ENCODE measurements at places on chromosomes 13 and 19.

DNA sequence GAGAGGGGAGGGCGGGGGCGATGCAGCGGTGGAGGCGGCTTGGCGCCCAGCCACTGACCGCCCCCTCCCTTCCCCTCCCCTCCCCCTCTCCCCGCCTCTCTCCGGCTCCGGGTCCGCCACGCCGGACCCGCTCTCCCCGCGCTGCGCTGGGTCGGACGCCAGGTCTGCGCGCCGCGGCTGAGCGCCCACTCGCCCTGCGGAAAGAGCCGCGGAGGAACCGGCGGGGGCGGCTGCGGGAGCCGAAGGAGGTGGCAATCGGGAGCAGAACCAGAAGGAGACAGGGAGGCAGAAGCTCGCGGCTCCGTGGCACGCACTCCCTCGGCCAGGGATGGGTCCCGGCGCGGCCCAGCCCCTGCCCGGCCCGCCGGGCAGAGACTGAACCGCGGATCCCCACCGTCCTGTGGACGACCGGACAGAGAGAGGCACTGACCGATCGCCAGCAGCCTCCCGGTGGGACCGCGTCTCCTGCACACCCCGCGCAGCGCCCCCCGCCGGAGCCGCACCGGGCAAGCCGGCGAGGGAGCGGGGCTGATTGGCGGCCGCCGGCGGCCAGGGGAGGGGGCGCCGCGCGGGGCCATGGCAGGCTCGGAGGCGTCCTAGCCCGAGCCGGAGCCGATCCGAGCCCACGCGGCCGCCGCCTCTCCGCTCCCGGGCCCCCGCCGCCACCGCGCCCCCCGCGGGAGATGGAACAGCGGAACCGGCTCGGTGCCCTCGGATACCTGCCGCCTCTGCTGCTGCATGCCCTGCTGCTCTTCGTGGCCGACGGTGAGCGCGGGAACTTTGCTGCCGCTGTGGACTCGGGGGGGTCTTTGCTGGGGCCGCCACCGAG is at the start of gene VSTM2B:
Gene VSTM2B, plus strand, starts transcription at position 94 of the 829 bp plus-strand sequence. Its CDS starts 590 bp downstream, at position 684.
- DNase-seq: no peak

DNA sequence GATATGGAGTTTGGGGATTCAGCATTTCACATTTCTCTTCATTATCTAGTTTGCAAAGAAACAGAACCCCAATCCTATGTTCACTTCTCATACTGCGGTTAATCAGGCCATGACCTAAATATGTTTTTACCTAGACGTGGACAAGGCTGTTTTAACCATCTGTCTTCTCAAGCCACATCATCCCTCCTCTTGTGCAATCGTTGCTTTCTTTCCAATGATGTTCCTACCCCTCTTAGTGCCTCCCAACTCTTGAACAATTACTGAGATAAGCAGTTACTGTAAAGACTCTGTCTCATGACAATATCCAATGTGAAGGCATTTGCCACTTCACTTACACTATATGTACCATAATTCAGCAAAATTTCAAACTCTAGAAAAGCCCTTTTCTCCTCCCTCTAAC is 406.2 kb downstream of the LIG4 start:
- no peak for DNase-seq

DNA sequence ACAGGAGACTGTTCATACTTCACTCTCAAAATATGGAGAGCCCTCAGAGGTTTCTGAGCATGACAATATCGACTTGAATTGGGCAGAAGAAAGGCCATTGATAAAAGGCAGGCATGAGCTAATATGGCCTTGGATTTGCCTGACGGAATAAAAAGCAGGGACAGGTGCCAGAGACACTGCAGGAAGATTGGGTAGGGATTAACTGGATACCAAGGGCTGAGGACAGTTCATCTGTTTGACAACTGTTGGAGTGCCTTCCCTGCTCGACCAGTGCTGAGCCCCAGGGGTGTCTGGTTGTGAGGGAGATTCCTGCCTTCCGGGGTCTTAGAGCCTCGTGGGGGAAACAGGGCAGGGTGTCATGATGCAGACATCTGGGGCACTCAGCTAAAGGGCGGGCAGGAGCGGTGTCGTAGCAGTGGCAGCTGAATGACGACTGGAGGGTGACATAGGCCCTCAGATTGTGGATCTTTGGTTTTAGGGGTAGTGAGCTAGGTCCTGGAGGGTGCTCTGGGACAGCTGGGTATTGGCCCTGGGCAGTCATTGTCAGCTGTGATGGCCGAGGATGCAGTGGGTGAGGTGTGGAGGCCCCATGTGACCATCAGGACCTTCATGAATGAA is 12.3 kb downstream of the GATAD2A start:
- DNase-seq: no peak

GRCh38 chr13:33172911-33173310 is 112.6 kb downstream of the STARD13 start:
- DNase-seq: no peak

GRCh38 chr19:45918721-45919120 is 4.1 kb upstream of the NANOS2 start:
- no peak for DNase-seq

- no peak for DNase-seq
Measured at GRCh38 chr13:86892330-86892729, 778.8 kb upstream of the SLITRK5 start.

- DNase-seq: no peak
Measured at GRCh38 chr13:44762911-44763310, 186.8 kb upstream of the TSC22D1 start.

DNA sequence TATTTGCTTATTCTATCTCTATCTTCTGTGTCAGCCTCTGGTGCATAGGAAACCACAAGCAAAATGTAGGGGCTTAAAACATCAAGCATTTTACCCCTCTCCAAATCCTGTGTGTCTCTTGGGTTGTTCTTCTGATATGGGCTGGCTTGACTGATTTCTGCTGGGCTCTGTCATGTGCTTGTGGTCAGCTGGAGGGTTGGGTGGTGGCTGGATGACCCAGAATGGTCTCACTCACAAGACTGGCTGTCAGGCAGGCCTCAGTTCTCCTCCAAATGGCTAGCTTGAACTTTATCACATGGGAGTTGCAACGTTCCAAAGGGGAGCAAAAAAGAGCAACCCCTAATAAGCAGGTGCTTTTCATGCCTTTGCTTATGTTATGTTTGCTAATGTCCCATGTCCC is 9.6 kb upstream of the LYPD5 start:
- no peak for DNase-seq

DNA sequence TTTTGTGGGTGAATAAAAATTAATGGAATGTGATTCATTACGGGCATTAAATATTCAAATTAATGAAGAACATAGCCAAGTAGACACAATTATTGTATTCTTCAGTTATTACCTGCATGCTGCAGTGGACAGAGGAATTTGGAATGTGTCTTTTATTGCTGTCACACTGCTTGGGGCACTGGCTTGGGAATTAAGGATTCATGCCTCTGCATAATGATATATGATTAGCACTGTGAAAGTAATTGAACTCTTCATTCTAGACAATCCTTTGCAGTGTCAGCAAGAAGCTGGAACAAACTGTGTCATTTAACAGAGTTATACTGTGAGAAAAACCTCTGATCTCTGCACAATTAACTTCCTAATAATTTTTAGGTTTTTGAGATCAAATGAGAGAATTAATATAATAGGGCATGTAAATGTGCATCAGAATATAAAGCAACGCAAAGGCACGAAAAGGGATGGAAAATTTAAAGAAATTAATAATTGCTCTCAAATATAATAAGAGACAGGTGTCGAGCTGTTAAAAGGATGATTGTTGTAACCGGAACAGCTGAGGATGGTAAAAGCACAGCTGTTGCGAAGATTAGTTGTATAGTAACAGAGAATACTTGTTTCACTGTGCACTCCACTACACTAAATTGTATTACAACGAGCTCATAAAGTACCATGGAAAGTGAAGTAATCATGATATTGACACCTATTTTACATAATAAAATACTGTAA is 235.1 kb upstream of the MIR17HG start:
- no peak for DNase-seq

GRCh38 chr13:38535261-38535660 is 151.6 kb upstream of the FREM2 start:
- no peak for DNase-seq

DNA sequence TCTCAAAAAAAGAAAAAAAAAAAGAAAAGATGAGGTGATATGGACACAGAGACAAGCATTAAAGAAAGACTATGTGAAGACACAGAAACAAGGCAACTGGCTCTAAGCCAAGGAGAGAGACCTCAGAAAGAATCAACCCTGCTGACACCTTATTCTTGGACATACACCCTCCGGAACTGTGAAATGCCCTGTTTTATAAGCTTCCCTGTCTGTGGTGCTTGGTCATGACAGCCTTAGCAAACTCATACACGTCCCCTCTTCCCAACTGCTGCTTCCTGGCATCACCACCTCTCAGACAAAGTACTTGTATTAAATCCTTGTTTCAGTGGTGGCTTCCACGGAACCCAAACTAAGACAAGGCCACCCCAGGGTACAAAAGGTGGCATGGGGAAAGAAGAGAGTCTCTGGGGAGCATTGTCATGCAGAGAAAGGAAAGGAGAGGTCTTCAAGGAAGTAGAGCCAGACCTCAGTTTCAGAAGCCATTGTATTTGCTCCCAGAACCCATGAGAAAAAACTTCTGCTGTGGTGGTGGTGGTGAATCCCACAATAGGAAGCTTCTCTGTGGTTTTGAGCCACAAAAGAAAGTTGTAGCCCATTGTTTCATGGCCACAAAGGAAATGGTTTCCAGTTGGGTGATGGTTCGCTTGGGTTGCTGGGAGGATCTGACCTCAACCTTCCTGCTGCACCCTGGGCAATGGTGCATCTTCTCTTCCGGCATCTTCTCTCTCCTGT is 16.3 kb upstream of the TSPAN16 start:
- no peak for DNase-seq

GRCh38 chr13:113105032-113105920 is at the start of gene F7:
Gene F7 (plus strand): TSS chr13:113105791. CDS start chr13:113105842, 51 bp downstream.
- DNase-seq: no peak

DNA sequence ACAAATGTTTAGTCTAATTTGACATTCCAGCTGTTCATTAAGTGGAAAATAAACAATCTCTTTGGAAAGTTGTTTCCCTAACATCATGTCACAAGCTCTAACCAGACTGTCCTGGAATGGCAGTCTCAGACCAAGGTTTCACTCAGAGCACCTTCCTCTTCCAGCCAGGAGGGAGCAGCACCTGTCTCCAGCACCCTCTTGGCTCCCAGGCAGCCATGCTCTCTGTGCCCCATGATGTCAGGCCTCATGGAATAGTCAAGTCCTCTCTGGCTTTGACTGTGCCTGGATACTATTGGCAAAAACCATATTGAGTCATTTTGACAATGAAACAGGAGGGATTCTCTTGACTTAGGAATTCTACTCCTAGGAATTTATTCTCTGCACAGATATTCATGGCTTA is 171.4 kb downstream of the OXGR1 start:
- DNase-seq: no peak

- no peak for DNase-seq
Measured at GRCh38 chr13:37339386-37339735, 233.9 kb upstream of the CSNK1A1L start.

DNA sequence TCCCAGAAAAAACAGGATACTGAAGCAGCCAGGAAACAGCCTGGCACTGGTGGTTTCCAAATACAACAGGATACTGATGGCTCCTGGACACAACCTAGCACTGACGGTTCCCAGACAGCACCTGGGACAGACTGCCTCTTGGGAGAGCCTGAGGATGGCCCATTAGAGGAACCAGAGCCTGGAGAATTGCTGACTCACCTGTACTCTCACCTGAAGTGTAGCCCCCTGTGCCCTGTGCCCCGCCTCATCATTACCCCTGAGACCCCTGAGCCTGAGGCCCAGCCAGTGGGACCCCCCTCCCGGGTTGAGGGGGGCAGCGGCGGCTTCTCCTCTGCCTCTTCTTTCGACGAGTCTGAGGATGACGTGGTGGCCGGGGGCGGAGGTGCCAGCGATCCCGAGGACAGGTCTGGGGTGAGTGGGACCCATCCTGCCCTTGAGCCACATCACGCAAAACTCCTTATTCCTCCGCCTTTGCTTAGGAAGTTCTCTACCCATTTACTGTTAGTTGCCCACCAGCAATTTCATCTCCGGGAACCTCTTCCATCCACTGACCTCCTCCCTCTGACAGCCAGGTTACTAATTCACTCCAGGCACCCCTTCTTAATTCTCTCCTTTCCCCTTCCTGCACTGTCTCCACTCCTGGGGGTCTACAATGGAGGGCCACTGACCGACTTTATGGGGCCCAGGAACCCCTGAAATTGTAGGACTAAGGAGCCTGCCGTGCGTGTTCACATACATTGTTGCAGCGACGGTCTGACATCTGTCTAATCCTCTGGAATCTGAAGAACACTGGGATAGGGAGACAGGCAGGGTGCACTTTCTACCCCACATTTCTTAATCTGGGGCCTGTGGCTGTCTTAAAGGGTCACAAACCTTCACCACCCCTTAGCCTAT is 1.2 kb downstream of the ITPKC start:
- DNase-seq: no peak

- DNase-seq: no peak
Measured at GRCh38 chr19:5329141-5329540, 11.5 kb downstream of the PTPRS start.

DNA sequence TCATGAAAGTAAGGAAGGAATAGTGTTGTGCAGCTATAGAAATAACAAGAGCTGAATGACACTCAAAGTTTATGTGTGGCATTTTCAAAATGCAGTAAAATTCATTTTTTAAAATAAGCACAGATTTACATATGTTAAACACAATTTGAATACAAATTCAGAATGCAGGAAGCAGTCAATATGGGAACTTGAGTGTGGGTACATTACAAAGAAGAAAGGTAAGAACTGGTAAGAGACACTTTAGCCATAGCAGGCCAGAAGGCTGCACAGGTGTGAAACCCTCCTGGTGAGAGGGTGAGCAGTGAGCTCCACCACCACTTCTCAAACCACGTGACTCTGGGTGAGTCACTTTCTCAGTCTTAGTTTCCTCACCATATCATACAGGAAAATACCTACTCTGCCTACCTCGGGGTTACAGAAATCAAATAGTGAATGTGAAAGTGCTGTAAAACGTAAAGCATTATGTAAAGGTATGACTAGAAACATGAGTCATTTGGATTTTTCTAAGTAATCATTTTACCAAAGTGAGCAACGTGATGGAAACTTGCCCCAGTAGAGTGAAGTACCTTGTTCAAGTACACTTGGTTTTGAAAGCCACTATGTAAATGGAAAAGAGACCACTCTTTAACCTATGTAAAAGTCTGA is 40.5 kb downstream of the USP12 start:
- no peak for DNase-seq

DNA sequence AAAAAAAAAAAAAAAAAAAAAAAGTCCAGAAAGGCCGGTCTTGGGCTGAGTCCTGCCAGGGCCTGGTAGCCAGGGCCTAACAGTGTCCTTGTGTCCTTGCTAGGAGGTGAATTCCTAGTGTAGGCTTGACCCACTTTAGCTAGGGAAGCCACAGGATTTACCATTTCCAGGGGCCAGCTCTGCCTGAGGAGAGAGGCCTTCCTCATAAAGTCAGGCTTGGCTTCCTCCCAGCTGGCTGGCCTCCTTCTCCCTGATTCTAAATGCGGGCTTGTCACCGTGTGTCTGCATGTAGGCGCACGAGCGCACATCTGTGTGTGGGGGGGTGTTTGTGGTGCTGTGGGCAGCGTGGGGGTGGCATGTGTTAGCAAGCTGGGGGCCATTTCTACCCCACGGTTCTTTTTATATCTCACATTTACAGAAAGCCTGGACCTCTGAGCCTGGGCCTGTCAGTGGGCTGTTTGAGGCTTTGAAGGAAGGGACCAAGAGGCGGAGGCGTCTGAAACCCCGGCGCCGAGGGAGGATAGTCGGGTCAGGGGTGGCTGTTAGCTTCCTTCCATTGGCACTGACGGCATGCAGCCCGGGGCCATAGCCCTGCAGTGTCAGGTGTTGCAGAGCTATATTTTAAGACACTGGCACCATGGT is 31.7 kb downstream of the IER2 start:
- no peak for DNase-seq

All from HS-27A (cell line).